ENCODE measurements at places on chromosomes 7 and 10.

DNA sequence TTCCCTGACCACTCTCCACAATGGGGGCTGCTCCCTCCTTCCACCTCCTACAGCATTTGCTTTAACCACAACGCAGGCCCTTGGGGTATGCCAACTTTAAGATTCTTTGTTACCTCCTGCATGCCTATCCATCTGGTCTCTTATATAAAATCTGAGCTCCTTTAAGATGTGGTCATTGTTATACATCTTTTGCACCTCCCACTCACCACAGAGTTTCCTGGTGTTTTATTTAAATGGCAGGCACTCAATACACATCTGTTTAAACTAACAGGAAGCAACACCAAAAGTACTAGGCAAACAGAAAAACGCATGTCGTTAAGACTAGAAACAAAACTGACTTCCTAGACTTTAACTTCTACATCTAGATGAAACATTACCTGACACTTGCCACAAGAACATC lies 36.3 kb downstream of the SLC25A13 start:
- no peak for DNase-seq

- no peak for DNase-seq
Observed at GRCh38 chr7:102066476-102066875, 220.2 kb upstream of the SH2B2 start.

DNA sequence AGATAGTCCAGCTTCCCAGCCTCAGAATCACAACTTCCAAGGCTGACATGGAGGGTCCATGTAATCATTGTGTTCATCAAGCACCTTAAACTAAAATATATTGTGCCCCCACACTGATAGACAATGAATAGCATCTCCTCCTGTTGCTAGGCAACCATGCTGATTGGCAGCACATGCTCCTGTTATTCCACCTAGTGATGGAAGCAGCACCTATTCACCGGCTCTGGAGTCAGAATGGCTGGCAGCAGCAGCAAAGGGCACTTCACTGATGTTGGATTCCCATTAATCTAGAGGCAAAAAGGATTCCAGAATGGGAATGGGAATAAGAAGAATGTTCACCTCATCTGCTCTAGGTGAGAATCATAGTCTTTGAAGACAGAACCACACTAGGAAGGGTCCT lies 55.0 kb downstream of the RELN start:
- DNase-seq: no peak

- no peak for DNase-seq
Observed at GRCh38 chr7:103597606-103598005, 151.6 kb upstream of the SLC26A5 start.

DNA sequence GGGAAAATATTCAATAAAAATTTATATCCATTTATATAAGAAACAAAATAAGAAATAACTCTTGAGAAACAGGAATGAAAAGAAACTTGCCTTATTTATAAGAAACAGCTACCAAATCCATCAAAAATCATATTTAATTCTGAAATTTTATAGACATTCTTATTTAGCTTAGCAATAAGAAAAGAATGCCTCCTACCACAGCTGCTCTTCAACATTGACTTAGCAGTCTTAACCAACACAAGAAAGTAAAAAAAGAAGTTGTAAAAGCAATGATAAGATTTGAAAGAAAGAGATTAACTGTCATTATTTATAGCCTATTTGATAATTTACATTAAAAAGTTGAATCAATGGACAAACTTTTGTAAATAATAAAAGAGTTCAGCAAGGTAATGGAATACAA lies 212.8 kb downstream of the ZNF365 start:
- no peak for DNase-seq

DNA sequence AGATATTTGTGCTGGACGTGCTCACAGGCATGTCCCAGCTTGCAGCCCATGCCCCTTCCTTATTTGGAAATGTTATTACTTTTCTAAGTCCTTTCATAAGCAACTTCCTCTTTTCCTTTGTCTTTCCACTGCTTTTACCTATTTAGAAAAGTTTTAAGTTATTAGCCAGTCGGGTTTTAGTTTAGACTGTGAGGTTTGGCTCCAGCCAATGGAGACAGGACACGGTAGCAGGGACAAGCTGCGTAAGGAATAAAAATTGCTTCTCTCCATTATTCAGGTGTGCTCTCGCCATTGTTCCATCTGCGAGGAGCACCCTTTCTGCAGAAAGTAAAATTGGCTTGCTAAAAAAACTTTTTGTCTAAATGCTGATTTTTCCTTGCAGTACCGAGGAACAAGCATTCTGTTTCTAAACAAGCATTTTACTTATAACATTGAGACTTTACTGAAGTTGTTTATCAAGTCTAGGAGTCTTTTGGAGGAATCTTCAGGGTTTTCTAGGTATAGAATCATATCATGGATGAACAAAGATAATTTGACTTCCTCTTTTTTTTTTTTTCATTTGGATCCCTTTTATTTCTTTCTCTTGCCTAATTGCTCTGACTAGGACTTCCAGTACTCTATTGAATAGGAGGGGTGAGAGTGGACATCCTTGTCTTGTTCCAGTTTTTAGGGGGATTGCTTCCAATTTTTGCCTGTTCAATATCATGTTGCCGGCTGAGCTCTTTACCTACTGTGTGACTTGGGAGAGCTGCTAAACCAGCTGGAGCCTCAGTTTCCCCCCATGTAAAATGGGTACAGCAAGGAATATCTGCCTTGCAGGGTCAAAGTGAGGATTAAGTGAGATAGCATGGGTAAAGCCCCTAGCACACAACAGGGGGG lies 63.8 kb downstream of the ALOX5 start:
- no peak for DNase-seq

GRCh38 chr10:120392245-120392644 lies 64.8 kb upstream of the PLPP4 start:
- no peak for DNase-seq

GRCh38 chr10:117762819-117763172 lies 220.2 kb downstream of the EMX2 start:
- no peak for DNase-seq

DNA sequence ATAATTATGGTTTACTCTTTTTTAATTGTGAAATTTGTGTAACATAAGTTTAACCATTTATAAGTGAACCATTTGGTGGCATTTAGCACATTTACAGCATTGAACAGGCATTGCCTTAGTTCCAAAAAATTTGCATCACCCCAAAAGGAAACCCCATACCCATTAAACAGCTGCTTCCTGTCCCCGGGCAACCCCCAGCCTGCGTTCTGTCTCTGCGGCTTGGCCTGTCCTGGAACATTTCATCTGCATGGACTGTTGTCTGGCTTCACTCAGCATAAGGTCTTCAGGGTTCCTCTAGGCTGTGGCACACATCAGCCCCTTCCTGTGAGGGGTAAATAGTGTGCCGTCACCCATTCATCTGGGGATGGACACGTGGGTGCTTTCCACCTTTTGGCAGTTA lies 6.9 kb downstream of the RET start:
- no peak for DNase-seq

GRCh38 chr10:62043421-62044021 lies 142.0 kb downstream of the ARID5B start:
- DNase-seq: no peak

DNA sequence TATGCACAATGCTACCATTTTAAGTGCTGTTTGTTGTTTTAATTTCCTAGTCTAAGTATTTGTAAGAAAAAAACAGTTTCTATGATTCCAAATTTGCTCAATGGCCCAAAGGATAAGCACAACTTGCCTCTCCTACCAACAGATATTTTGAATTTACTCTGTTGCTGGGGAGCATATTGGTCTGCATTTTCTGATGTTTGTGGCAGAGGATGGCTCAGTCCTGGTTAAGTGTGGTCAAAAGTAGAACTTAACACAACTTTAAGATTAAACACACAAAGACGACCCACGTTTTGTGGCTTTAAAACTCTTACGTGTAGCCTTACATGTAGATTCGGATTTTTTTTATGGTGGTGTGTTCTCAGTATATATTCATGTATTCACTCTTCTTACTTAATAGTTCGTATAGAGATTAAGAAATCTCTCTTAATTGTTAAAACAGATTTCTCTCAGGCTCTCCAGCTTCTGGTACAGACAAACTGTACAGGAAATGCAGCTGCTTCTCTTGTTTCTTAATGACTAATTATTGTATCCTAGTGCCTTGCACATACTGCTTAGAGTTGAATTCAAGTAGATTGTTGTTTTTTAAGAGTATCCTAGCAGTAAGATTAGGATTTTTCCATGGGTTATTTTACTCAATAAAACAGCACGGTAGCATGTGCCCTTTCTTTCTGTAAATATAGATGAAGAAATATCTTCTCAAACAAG lies 86.2 kb downstream of the GPR85 start:
- no peak for DNase-seq

- no peak for DNase-seq
Observed at GRCh38 chr7:41003611-41003940, 699.3 kb downstream of the INHBA start.

GRCh38 chr10:70967591-70968587 lies 79.5 kb upstream of the PCBD1 start:
- DNase-seq: peak; percentile 4

- peak; percentile 7 for DNase-seq
Observed at GRCh38 chr7:85773116-85773728, 586.4 kb upstream of the SEMA3D start.

- DNase-seq: no peak
Observed at GRCh38 chr7:140080919-140081318, 18.2 kb upstream of the PARP12 start.

DNA sequence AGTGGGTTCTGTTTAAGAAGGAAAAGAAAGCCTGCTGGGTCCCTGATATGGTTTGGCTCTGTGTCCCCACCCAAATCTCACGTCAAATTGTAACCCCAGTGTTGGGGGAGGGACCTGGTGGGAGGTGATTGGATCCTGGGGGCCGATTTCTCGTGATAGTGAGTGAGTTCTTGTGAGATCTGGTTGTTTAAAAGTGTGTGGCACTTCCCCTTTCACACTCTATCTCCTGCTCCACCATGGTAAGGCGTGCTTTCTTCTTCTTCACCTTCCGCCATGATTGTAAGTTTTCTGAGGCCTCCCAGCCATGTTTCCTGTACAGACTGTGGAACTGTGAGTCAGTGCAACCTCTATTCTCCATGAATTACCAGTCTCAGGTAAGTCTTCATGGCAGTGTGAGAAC lies 42.6 kb downstream of the INPP5A start:
- no peak for DNase-seq

DNA sequence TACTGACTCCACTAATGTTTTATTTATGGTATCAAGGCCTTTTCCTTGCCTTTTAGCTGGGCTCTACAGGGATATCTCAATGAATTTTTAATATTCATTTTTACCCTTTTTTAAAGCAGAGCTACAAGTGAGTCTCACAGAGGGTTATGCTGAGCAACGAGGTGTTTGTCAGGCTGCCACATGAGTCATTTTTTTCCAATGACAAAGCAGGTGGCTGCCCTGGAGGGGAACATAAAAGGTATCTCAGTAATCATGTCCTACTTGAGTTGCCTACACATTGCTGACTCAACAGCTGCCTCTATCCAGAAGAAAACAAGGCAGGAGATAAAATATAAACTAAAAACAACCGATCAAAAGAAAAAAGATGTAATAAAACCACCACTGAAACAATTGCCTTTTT lies 1004.9 kb upstream of the POT1 start:
- DNase-seq: no peak

- no peak for DNase-seq
Observed at GRCh38 chr10:103892181-103892580, 25.8 kb downstream of the STN1 start.

GRCh38 chr10:66752714-66753113 lies 173.1 kb upstream of the LRRTM3 start:
- DNase-seq: peak; percentile 17

GRCh38 chr7:45394117-45394708 lies 180.0 kb upstream of the ADCY1 start:
- DNase-seq: no peak

- DNase-seq: no peak
Observed at GRCh38 chr10:3057946-3058345, 9.4 kb upstream of the PFKP start.

DNA sequence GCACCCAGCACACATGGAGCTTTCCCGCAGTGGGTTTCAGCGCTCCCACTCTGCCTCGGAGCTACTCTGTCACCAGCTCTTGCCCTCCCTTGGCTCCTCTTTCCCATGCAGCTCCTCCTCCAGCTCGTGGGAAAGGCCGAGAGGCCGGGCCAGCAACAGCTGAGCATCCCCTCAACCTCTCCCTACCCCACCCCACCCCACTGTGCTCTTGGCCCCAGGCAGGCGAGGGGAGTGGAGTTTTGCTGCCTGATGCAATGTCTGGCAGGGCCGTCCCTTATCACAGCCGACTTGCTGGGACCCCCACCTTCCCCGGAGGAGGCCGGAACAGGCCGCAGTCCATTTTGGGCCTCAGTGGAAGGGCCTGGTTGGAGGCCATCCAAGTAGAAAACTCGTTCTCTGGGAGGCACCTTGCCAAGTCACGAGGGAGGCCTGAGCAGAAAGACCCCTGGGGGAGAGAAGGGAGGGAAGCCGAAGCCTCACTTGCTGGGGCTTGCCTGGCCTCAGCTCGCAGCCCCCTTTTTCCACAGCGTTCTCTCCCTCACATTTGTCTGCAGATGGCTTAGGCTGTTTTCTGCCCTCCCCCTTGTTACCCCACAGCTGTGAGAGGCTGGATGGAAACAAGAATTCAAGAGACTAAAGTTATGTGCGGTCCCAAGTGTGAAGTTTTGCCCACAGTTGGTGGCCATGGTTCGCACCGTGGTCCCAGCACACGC lies 35.3 kb downstream of the CHST3 start:
- DNase-seq: peak; percentile 65

DNA sequence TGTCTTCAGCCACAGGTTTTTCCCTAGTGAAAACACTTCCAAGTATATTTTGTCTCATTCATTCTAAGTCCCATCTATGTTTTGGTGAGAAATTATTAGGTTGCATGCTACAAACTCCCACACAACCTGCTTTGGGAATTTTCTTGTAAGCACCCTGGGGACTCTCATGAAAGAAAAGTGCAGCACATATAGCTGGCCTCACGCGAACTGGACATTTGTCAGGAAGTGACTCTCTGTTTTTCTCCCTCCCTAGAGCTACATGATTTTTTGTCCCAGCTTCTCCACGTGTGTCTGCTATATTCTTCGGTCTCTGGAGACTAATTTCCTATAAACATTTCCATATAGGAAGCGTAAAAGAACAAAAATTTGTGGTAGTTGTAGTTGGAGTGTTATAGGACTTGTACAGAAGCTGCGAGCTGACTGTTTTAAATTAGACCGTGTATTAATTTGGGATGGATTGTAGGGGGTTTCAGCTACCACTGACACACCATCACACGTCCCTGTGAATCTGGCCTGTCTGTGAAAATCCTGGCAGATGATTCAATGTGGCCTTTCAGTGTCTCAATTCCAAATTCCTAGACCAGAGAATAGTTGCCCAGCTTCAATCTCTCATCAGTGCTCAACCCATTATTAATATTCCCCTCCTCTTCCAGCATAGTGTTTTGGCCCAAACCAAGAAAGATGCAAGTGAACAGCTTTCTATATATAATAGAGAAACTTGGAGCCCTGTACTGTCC lies 40.2 kb downstream of the ARL4A start:
- DNase-seq: no peak

- DNase-seq: no peak
Observed at GRCh38 chr10:31368724-31369123, 49.7 kb downstream of the ZEB1 start.

- DNase-seq: no peak
Observed at GRCh38 chr10:68223535-68224165, 8.3 kb downstream of the ATOH7 start.

- no peak for DNase-seq
Observed at GRCh38 chr7:25656581-25657026, 428.3 kb upstream of the NPVF start.
